ENCODE measurements at places on chromosomes 4 and X.

- DNase-seq: no peak
Observed at GRCh38 chr4:66606215-66606614, 935.9 kb upstream of the EPHA5 start.

DNA sequence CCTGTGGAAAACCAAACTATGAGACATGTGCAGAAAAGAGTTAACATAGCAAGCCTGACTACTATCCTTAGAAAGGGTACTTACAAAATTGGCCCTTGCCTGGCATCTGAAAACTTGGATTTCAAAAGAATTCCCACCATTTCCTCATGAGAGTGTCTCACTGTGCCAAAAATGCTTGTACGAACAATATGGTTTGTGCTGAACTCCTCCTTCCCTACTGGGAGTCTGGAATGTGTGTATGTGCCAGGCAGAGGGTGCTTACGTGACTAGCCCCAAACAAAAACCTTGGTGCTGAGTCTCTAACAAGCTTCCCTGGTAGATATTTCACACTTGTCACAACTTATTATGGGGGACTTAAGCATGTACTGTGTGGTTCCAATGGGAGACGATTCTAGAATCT is 81.7 kb upstream of the GIMD1 start:
- no peak for DNase-seq

DNA sequence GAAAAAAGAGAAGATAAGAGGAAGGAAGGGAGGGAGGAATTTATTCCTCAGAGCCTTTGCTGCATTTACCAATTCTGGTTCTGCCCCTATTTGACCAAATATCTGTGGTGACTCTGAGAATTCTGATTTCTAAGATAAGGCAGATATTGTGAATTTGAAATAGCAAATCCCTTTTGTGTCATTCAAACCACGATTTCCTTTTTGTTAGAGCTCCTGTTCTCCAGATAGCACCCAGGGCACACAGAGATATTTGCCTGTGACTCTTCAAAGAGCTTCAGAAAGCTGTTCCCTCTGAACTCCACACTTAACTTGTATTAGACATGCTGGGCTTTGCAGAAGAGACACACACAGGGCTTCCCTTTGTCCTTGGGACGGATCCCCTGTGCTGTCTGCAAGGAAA is 272.2 kb downstream of the DHRSX start:
- no peak for DNase-seq

- peak; percentile 27 for DNase-seq
Observed at GRCh38 chrX:49041744-49042580, 1.2 kb downstream of the TFE3 start.

DNA sequence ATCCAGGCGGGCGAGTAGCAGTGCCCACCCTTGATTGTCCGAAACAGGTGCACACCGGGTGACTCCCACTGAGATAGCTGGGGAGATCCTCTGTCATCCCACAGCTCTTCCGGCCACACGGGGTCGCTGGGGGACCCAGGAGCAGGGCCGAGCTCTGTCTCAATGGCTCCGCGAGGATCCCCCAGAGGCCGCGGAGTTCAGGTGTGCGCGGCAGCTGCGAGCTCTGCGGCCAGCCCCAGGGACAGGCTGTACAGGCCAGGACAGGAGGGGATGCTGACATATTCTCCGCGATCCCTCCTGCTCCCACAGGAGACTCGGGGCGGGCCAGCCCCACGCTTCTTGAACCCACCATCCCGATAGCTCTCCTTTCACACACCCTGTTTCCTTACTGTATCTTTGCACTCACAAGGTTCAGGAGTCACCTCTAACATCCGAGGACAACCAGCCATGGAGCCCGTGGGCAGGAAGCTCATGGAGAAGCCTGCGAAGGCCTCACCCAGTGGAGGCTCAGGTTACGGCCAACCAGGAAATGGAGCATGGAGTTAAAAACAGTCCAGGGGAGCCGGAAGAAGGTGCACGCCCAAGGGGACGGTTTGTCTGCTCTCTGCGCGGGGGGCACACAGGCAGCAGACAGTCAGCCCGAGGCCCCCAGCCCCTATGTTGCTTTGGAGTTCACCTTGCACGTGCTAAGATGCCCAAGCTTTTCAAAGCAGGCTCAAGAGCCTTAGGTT is 77.9 kb upstream of the AMELX start:
- no peak for DNase-seq

GRCh38 chrX:71815121-71815905 is 52.2 kb downstream of the CXorf49B start:
- no peak for DNase-seq

DNA sequence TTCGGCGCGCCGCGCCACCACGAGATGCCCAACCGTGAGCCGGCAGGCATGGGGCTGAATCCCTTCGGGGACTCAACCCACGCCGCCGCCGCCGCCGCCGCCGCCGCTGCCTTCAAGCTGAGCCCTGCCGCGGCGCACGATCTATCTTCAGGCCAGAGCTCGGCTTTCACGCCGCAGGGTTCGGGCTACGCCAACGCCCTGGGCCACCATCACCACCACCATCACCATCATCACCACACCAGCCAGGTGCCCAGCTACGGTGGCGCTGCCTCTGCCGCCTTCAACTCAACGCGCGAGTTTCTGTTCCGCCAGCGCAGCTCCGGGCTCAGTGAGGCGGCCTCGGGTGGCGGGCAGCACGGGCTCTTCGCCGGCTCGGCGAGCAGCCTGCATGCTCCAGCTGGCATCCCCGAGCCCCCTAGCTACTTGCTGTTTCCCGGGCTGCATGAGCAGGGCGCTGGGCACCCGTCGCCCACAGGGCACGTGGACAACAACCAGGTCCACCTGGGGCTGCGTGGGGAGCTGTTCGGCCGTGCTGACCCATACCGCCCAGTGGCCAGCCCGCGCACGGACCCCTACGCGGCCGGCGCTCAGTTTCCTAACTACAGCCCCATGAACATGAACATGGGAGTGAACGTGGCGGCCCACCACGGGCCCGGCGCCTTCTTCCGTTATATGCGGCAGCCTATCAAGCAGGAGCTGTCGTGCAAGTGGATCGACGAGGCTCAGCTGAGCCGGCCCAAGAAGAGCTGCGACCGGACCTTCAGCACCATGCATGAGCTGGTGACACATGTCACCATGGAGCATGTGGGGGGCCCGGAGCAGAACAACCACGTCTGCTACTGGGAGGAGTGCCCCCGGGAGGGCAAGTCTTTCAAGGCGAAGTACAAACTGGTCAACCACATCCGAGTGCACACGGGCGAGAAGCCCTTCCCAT is 1.1 kb downstream of the ZIC3 start:
- no peak for DNase-seq

GRCh38 chr4:38084877-38085711 is 124.9 kb downstream of the PTTG2 start:
- DNase-seq: no peak

DNA sequence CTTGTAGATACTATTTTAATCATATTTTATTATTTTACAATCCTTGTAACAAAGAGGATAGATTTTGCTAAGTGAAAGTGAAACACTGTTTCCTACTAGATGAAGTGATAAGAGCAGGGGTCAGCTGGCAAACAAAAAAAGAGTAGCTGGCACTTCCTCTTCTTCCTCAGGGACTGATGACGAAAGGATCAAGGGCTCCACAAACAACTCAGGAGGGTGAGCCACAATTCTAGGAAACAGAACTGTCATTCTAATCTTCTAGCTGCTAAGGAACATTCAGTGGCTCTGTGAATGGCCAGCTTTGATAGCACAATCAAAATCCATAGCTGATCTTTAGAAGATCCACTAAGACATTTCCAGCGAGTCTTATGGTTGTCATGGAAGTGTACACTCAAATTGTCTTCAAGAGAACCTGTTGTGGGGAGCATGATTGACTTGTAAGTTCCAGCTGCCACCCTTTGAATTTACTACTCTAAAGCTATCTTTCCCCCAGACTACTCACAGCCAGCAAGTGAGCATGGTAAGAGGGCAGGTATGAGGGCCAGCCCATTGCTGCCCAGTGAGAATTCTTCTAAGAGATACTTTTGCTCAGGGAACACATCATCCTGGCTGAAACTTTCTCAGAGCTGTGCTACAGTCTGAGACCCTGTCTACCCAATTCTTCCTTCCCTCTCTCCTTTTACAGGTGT is 275.7 kb upstream of the RASGEF1B start:
- DNase-seq: no peak

- DNase-seq: no peak
Observed at GRCh38 chr4:54902271-54902670, 223.1 kb downstream of the KDR start.

DNA sequence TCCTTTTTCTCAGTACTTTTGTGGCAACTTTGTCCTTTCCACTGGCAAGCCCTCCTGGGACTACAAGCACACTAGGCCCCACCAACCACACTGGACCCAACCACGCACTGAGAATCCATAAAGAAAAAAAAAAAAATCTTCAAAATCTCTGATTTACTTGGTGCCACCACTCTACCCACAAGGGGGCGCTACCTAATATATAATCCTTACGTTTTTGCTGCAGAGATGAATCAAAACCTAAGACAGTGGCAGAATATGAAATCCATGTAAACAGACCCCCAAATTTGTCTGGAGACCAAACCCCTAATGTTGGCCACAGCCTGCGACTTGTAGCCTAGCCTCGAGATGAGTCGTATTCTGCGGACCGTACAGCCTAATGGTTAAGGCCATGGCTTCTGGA is 63.5 kb upstream of the ARHGAP36 start:
- no peak for DNase-seq

- DNase-seq: peak; percentile 66
Observed at GRCh38 chr4:169810325-169811323, 52.9 kb upstream of the HPF1 start.

All from CD4-positive, alpha-beta T cell treated with Interleukin-21 for 1 hour (primary cell).